Left ventricle myocardium superior (tissue), 1 donor: ENCODE measurements at places on chromosomes 3 and 15. TPM values are rescaled to one million over a fixed set of nuclear protein-coding genes. Genes with fewer than 3 reads are reported as not detected.
A peak's percentile ranks its signal among the peaks of the same experiment; 100 is the strongest.

- no peak for DNase-seq
Observed at GRCh38 chr3:135499426-135499825, 466.1 kb upstream of the PPP2R3A start.

DNA sequence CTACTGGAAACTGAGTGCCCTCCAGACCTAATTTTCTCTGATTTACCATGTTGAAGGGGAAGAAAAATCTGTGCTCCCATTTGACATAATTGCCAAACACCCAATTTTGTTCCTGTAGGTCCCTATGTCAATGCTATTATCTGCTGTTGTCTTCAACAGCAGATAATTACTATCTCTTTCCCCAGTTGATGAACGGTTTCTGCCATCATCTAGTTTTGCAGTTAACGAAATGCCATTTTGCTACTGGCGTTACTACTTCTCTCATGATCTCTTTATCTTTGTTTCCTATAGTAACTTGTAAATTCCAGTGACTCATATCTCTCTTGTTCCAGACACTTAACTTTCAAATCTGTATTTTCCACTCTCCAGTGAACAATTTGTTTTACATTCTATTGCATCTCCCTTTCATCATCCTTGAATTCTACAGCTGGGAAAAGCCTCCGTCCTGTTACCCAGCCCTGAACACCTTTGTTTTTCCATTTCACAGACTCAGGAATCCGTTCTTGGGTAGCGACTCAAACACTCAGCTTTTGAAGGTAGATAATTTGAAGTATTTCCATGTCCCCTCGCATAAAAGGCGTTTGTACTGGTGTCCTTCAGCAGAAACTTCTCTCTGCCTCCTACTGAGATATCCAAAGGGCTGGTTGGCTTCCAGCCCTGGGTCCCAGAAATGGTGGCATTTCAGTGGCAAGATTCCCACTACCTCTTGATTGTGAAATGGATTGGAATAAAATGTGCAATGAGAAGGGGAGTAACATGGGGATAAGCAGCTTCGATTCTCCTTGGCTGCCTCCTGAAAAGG lies 111.7 kb downstream of the FOXB1 start:
- DNase-seq: no peak

DNA sequence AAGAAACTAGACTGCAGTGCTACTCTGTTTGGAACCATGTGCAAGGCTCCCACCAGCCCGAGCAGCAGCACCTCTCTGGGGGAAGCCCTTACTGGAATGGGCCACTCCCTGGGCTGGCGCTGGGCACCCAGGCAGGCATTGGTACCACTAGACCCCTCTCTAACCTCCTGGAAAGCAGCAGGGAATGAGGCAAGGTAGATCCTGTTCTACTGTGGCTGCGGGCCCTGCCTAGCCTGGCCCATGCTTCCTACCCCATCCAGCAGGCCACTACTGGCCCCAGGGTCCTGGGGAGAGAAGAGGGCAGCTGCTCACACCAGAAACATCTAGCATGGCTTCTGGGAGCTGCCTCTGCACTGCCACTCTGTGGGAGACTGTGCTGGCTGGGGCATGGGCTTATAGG lies 44.8 kb downstream of the MESD start:
- DNase-seq: no peak

GRCh38 chr3:160105907-160106584 lies 117.4 kb downstream of the IL12A start:
- DNase-seq: no peak

- DNase-seq: no peak
Observed at GRCh38 chr3:46236294-46237054, 5.8 kb upstream of the CCR3 start.

DNA sequence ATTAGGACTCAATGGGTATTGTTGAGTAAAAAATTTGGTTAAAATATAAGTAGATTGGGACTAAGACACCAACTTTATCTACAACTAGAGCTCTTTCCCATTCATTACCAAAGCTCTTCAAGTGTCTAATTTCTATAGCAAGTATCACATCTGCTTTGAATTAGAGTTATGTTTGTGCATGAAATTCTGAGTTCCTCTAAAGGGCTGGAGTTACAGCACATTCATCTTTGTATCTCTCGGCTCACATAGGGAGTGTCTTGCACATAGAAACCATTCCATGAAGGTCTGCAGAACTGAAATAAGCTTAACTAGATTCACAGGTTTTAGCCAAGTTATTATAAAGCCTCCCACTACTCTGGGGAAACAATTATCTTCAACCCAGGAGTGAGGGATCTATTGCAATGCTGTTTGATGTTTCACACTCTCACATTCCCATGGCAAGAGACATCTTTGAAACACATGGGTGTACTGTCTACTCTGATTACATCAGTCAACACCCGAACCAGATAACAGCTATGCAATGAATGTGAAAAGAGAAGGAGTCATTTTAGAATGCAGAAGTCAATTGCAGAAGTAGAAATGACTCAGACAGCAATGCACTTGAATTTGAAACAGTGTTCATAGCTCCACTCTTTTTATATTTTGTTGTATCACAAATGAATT lies 93.1 kb upstream of the KBTBD8 start:
- DNase-seq: no peak

GRCh38 chr3:6726811-6727210 lies 134.1 kb upstream of the GRM7 start:
- DNase-seq: no peak

DNA sequence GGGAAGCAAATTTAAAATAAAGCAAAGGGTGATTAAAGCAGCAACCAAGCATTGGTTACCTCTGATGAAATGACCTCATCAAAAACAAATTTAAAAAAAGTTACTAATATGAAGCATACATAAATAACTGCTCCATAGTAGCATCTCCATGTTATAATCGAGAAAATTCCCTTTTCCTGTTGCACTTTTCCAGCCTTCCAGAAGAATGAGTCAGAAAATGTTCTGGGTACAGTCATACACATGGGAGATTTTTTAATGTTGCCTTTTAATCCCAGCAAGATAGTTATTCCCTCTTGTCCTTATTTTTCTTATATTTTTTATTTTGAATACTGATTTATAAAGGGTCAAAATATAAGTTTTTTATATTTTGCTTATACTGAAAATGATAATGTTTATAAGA lies 2.6 kb upstream of the TMCO5A start:
- no peak for DNase-seq

GRCh38 chr3:37219266-37219665 lies 44.9 kb upstream of the LRRFIP2 start:
- DNase-seq: no peak

GRCh38 chr3:184282941-184283340 lies 7.1 kb downstream of the ECE2 start:
- no peak for DNase-seq

DNA sequence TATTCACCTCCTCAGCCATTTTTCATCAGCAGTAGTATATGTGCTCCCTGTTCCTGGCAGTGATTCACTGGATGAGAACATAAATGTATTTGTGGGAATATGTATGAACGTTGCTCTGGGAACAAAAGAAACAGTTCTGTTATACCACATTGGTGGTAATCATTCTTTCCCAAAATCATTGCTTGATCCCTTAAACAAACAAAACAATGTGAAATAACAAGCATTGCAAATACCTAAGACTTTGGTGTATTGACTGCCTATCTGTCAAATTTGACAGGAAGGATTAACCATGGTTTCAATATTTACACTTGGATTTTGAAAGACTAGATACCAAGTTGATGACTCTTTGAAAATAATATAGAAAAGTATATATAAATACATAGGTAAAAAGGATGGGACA lies 284.1 kb downstream of the FHIT start:
- DNase-seq: no peak

DNA sequence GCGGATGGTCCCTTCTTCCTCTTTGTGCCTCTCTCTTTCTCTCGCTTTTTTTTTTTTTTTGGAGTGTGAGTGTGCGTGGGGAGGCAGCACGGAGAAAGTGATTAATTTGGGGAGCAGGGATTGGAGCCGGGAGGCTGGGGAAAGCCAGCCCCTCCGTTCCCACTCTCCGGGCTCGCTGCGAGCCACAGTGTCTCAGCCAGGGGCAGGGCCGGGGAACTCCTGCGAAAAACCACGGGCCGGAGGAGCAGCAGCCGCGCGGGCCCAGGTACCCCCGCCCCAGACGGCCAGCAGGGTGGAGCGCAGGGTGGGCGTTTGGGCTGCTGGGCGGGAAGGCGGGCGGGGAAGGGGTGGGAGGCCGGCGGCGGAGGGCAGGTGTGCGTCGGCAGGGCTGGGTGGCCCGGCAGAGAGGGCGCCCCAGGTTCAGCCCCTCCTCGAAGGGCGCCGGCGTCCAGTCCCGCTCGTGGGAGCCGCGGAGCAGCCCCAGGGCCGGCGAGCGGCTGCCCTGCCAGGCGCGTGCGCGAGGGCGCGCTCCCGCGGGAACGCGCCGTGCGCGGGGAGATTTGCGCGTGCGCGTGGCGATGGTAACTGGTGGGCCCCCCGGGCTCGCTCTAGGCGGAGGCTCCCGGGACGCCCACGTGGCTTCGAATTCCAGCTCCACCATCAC lies 1.4 kb downstream of the CHL1 start:
- peak; percentile 28 for DNase-seq

GRCh38 chr15:93027413-93027812 lies 61.6 kb downstream of the RGMA start:
- no peak for DNase-seq

DNA sequence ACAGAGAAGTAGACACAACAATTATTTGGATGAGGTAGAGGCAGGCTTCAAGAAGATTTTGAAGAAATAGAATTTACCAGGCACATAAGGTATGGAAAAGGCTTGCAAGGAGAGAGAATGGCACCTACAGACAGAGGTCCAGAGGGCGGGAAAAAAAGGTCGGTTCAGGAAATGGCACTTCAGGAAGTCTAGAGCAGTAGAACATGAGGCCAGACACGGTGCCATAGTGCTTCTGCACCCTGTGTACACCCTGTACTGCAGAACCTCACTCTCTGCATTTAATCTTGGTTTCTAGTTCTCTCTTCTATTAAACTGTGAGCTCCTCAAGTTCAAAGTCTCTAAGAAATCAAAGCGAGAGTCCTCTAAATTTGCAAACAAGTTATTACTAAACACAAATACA lies 113.4 kb upstream of the C2CD4B start:
- no peak for DNase-seq

DNA sequence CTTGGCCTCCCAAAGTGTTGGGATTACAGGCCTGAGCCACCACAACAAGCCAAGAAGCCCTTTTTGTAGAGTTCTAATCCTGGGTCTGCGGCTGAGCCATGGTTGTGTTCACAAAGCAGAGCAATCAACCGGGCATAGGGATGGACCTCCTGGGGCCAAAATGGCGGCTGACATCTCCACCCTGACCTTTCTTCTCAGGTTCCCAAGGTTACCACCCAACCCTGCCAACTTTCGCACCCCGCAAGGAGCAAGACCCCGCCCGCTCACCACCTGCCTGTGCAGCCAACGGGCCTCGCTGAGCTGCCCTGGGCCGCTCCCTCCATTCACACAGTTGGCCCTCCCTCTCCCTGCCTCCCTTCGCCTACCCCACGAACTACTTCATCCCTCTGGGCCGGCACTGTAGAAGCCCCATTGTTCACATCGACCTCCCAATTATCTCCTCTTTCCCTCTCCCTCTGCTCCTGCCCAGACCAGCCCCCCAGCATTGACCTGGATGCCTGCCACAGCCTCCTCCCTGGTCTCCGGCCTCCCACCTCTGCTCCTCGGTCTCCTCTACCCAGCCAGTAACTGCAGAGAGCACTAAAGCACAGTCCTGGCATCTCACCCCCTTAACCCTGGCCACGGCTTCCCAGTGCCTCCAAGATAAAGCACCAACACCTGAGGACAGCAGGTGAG lies 62.0 kb upstream of the TFRC start:
- no peak for DNase-seq

GRCh38 chr3:98817547-98818041 lies 54.5 kb downstream of the ST3GAL6 start:
- DNase-seq: no peak

- DNase-seq: no peak
Observed at GRCh38 chr15:40242213-40242599, 3.3 kb downstream of the PAK6 start.

DNA sequence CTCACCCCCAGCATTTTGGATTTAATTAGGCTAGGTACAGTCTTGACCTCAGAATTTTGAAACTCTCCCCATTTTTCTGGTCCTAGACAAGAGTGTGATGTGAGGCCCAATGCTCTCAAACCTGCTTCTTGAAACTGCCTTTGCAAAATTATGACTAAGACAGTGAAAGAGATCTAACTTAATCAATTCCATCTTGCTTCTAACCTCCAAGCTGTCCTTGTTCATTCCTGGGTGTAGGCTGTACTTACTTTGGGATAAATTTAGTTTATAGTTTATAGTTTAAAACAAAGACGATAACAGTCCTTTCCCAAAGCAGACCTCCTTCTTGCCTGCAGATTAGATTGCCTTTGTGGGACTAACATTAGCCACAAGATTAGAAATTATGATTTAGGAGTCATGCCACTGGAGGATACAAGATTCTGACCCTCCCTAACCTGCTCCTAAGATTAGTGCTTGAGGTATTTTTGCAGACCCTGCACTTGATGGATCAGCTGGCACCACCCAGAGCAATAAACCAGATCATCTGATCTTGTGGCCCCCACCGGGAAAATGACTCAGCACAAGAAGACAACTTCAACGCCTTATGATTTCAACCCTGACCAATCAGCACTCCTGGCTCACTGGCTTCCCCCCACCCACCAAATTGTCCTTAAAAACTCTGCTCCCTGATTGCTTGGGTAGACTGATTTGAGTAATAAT lies 59.6 kb downstream of the CD200R1L start:
- DNase-seq: no peak

DNA sequence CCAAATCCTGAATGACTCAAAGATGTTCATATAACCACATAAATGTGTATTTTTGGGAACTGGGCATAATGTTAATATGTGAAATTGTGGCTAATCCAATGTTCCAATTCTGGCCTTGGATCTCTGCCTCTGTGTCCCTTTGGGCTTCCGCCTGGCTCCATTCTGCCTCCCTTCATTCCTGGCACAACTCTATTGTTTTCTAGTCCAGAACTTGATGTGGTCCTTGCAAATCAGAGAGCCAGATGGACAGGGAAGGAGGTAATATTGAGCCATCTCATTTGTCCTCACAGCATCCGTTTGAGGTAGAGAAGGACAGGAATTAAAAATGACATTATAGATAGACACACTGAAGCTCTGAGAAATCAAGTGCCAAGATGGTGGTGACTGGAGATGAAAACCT lies 355.7 kb upstream of the TBL1XR1 start:
- DNase-seq: no peak

AGTR1 gene
- 2.2 TPM for total RNA-seq

MAGI1 gene
- 37.5 TPM for total RNA-seq

ATP2C1 gene
- total RNA-seq: 56.6 TPM

PARL gene
- 58.0 TPM for total RNA-seq

NR1I2 gene
- 0.12 TPM for total RNA-seq
